ENCODE measurements at places on chromosomes 5 and 9.

GRCh38 chr5:74428876-74429275 lies 211.7 kb downstream of the ENC1 start:
- DNase-seq = no peak

DNA sequence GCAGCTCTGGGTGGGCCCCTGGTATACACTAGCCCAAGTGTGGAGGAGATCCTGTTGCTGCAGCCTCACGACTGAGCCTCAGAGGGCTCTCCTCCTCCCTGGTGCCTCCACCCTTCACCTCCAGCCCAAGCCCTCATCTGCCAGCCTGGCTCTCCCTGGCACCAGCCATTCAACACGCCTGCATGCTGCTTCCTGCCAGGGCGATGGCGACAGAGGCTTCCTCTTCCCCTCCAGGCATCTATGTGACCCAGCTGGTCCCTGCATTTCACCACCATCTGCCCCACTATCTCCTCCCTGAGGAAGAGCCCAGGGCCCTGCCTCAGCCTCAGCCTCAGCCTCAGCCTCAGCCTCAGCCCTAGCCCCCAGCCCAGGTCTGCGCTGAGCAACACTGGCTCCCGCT lies 54.8 kb upstream of the ANGPTL2 start:
- no peak for DNase-seq

- no peak for DNase-seq
Measured at GRCh38 chr9:15253197-15253596, 53.8 kb downstream of the TTC39B start.

GRCh38 chr5:150043657-150044328 lies 42.6 kb downstream of the CSF1R start:
- DNase-seq = no peak

DNA sequence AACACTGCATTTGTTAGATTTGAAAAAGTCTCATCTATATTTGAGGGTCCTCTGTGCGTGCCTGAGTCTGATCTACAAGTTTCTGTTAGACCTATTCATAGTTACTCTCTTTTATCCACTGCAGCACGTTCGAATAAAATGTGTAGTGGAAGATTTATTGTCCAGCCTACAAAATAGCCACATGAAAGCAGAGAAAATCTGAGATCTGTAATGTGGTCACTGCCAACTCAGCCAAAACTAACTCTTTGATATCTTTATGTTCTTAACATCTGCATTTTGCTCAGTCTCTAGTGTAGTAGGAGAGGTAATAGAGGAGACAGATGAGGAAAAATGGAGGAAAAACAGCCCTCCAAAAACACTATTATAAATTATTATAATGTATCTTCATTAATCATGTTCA lies 354.0 kb downstream of the NPR3 start:
- no peak for DNase-seq

Data from neural crest cell (in vitro differentiated cells).